ENCODE measurements at places on chromosomes 3 and 15. TPM values are rescaled to one million over a fixed set of nuclear protein-coding genes. Genes with fewer than 3 reads are reported as not detected.

The PCOLCE2 gene
- not detected for polyA plus RNA-seq

The FSTL1 gene
- polyA plus RNA-seq: not detected

The ISLR gene
- not detected for polyA plus RNA-seq

The SLC24A5 gene
- polyA plus RNA-seq: not detected

DNA sequence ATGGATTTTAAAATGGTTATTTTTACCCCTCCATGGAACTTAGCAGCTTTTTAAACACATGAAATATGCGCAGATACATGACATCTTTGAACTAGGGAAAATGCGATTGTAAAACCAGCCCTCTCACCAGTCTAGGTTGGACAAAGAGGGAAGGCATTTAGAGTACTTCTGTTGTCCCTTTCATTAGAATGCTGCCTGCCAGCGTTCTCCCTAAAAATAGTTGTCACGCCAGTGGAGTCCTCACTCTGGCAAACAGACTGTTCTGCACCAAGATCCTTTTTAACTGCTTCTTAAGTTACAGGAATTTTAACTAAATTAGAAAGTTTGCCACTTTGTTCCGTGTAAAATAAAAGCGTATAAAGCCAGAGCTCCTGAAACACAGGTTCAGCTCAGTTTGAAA is 295.3 kb downstream of the VPS13C start:
- DNase-seq: no peak
- no peak overlapping the region for H3K4me3 ChIP-seq
- H3K36me3 ChIP-seq: no peaks in the 10 kb centered on the region

DNA sequence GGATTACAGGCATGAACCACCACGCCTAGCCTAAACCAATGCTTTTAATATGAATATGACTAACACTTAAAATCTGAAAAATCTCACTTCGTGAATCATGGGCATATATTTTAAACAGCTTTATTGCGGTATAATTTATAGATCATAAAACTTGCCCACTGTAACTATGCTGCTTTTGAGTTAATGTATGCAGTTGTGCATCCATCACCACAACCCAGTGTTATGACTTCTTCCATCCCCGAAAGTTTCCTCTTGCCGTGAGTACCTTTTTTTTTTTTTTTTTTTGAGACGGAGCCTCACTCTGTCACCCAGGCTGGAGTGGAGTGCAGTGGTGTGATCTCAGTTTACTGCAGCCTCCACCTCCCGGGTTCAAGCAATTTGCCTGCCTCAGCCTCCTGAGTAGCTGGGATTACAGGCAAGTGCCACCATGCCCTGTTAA is 7.1 kb downstream of the KAT2B start:
- peaks cover 99% of the 10 kb centered on the region for H3K4me1 ChIP-seq
- no peak for DNase-seq
- H3K27ac ChIP-seq: peak overlapping the region; percentile 79
- H3K27me3 ChIP-seq: peaks cover 3% of the 10 kb centered on the region
- peak overlapping the region; percentile 28 for H3K4me3 ChIP-seq

DNA sequence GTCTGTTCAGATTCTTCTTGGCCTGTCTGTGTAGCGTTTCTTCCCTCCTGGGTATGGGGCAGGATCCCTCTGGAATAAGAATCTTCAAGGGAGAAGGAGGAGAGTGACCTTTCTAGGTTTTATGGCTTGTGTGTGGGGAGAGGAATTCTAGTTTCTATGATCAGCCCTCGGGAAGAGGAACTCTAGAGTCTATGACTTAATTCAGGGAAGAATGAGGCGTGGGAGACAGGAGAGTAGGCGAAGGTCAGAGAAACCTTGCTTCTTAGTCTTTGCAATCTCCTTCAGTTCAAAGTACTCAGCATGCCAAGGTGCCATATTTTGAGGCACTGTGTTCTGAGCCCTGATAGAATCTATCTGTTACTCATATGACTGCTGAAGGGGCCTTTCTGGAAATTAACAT is 99.2 kb upstream of the C3orf80 start:
- H3K4me1 ChIP-seq: no peaks in the 10 kb centered on the region
- H3K36me3 ChIP-seq: no peaks in the 10 kb centered on the region
- DNase-seq: no peak
- no peak overlapping the region for H3K4me3 ChIP-seq

- DNase-seq: no peak
- peaks cover 61% of the 10 kb centered on the region for H3K36me3 ChIP-seq
- peak overlapping the region; percentile 82 for H3K27ac ChIP-seq
Observed at GRCh38 chr3:43343185-43343584, 56.8 kb downstream of the SNRK start.

- no peak overlapping the region for H3K4me3 ChIP-seq
- H3K27me3 ChIP-seq: peaks cover 2% of the 10 kb centered on the region
- no peaks in the 10 kb centered on the region for H3K36me3 ChIP-seq
- H3K27ac ChIP-seq: no peak overlapping the region
- DNase-seq: no peak
- peaks cover 29% of the 10 kb centered on the region for H3K4me1 ChIP-seq
Observed at GRCh38 chr15:63917588-63918316, 84.0 kb upstream of the HERC1 start.

DNA sequence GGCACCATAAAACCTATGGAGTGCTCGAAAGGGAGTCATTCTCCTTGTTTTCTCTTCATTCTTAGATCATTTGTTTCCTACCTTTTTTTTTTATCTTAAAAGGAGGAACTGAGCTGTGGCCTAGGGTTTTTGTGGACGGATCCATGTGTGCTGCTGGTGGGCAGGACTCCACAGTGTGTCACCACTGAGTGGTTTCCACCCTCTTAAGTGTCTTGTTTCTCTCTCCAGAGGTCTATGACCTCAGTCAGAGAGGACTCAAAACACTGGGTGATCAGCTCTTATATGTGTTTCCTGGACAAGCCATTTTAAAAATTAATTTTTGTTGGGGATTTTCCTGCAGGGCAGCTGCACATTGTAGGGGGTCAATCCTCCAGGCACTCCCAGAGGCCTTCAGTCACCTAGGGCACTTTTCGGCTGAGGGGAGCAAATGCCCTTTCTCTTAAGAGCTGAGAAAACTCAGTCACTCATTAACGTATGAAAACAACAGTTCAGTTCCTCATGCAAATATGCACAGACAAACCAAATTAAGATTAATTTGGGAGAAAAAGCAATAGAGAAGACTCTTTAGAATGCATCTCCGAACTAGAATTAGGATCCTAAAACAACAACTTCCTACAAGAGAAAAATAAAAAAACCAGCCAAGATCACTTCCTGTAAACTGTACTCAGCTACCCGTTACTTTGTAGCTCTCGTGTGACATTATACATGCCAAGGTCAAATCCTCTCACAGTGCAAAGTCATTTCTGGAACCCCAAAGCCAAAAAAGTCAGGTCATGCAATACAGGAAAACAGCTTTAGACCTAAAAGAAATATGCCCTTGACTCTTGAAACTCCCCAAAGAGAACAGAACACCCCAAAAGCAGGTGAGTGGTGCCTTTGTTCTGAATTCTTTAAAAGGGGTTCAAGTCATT is 27.6 kb upstream of the FAM3D start:
- no peaks in the 10 kb centered on the region for H3K4me1 ChIP-seq
- H3K27ac ChIP-seq: no peak overlapping the region
- peaks cover 2% of the 10 kb centered on the region for H3K27me3 ChIP-seq
- no peak overlapping the region for H3K4me3 ChIP-seq

DNA sequence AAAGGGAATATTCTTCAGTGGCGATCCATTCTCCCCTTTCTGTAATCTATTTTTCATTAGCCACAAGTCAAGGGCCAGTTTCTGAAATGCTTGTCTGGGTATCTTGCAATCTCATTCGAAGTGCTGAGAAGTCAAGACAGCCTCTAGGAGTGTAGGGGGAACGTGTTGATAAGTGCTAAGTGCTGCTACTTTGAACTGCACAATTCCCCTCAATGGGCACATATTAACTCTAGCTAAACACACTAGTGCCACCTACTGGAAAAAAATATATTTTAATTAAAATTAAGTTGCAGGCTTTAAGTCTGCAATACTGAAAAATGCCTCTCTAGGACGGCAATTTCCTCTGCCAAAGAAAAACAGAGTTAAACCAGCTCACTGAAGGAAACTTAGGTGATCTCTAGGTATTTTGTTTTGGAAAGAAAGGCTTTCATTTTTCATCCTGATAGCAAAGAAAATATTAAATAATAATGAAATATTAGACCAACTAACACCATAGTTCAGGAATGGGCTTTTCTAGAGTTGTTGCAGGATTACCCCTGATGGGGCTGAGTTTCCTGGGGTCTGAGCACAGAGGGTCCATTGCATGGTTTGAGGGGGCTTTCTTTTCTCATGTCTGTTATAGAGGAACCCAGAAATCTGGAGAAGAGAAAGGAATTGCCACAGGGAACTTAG is 181.9 kb upstream of the KBTBD8 start:
- no peaks in the 10 kb centered on the region for H3K36me3 ChIP-seq
- no peaks in the 10 kb centered on the region for H3K27me3 ChIP-seq

- peaks cover 1% of the 10 kb centered on the region for H3K27me3 ChIP-seq
- no peak overlapping the region for H3K27ac ChIP-seq
- DNase-seq: no peak
- no peaks in the 10 kb centered on the region for H3K4me1 ChIP-seq
Observed at GRCh38 chr15:88115486-88116152, 140.9 kb downstream of the NTRK3 start.

DNA sequence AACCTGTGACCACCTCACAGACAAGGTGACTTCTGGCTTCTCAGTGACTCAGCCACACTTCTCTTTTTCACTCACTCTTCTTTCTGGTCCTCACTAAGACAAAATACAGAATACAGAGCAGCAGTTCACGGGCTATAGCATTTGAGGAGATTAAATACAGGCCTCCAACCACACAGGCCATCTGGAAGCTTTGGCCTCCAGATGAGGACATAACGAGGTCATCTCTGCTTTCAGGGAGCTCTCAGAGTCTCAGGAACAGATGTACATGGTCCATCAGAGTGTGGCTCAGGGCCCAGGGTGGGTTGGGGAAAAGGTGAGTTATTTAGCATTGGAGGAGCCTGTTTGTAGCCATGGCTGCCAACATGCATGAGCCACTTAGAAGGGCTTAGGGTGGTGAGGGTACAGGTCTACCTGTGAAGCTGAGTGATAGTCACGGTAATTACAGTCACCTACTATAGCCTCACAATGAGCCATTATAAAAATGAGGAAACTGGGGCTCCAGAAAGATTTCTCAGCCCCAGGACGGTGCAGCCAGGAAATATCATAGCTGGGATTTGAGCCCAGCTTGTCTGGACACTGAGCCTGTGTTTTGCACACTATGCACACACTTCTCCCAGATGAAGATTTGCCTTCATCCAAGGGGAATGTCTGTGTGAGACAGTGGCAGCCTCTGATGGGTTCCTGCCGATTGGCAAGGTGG is 159.8 kb upstream of the CTDSPL start:
- no peaks in the 10 kb centered on the region for H3K4me1 ChIP-seq
- H3K27ac ChIP-seq: no peak overlapping the region
- H3K36me3 ChIP-seq: no peaks in the 10 kb centered on the region
- no peak overlapping the region for H3K4me3 ChIP-seq
- no peak for DNase-seq

DNA sequence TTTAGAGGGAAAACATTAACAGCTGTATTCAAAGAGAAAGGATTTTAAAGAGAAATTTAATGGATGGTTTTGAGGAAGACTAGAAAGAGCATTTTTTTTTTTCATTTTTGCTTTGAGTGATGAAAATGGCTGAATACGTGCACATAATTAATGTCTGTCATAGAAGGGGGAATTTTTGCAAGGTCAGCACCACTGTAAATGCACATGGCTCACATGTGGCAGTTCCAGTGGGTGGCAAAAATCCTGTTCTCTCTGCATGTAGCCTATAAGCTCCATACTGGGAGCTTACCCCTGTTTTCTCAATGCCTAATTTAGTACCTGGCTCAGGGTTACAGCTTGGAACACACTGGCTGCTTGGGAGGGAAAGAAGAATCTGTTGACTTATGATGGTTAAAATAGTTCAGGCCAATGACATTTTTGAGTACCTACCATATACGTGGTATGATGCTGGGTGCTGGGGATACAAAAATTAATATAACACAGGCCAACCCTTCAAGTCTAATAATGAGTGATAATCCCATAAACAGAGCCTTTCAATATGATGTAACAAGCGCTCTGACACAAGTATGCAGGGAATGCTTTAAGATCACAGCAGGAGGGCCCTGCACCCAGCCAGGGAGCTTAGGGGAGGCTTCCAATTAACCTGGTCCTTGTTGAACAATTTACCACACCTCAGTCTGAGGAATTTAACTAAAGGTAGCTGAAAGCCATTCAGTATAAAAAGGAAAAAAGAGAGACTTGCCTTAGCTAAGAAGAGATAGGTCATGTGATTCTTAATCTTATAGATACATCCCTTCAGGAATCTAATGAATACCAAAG is 33.0 kb downstream of the HSPBAP1 start:
- H3K4me3 ChIP-seq: no peak overlapping the region
- peaks cover 2% of the 10 kb centered on the region for H3K4me1 ChIP-seq
- no peak overlapping the region for H3K27ac ChIP-seq
- peaks cover 40% of the 10 kb centered on the region for H3K36me3 ChIP-seq
- no peaks in the 10 kb centered on the region for H3K27me3 ChIP-seq
- DNase-seq: no peak
